ENCODE measurements at places on chromosomes 6 and 20.

- H3K4me1 ChIP-seq, result peaks cover 16% of the 10 kb centered on the region
- peak overlapping the region; percentile 4 for H3K27ac ChIP-seq
- H3K36me3 ChIP-seq, result no peaks in the 10 kb centered on the region
Observed at GRCh38 chr6:29631860-29632731, 887 bp downstream of the GABBR1 start.

DNA sequence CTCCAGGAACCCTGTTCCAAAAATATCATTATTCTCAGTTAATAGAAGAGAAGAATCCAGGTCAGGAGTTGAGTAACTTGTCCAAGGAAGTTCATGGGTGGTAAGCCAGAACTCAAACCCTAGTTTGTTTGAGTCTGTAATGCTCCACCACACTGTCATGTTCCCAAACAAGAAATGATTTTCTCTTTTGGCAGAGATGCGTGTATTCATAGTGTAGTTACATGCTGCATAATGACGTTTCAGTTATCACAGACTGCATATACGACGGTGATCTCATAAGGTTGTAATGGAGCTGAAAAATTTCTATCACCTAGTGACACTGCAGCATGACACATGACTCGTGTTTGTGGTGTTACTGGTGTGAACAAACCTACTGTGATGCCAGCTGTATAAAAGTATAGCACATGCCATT is 102.6 kb downstream of the TULP4 start:
- peaks cover 3% of the 10 kb centered on the region for H3K4me1 ChIP-seq
- H3K27ac ChIP-seq, result peak overlapping the region; percentile 11
- no peak overlapping the region for H3K4me3 ChIP-seq
- DNase-seq, result no peak
- no peaks in the 10 kb centered on the region for H3K36me3 ChIP-seq

GRCh38 chr6:125307964-125308615 is 6.3 kb upstream of the HDDC2 start:
- no peak overlapping the region for H3K4me3 ChIP-seq
- H3K36me3 ChIP-seq, result no peaks in the 10 kb centered on the region
- H3K27ac ChIP-seq, result peak overlapping the region; percentile 64
- DNase-seq, result no peak
- no peaks in the 10 kb centered on the region for H3K27me3 ChIP-seq

- H3K4me3 ChIP-seq, result no peak overlapping the region
- H3K36me3 ChIP-seq, result no peaks in the 10 kb centered on the region
- no peaks in the 10 kb centered on the region for H3K4me1 ChIP-seq
- no peak overlapping the region for H3K27ac ChIP-seq
Observed at GRCh38 chr20:35571555-35571954, 29.7 kb downstream of the ERGIC3 start.

DNA sequence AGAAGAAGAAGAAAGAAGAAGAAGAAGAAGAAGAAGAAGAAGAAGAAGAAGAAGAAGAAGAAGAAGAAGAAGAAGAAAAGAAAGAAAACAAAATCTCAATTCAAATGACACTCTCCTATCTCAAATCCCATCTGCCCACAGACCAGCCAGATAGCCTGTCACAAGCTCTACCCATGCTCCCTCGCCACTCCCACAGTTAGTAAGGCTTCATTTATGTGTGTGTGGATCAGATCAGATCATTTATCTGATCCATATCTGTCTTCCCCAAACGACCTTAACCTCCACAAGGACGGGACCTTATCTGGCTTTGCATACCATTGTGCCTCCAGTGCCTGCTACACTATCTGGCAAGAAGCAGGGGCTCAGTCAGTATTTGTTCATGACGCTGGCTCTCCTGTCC is 81.9 kb upstream of the RREB1 start:
- H3K27me3 ChIP-seq, result no peaks in the 10 kb centered on the region
- no peak for DNase-seq
- no peaks in the 10 kb centered on the region for H3K4me1 ChIP-seq

GRCh38 chr6:144588697-144589325 is 303.7 kb downstream of the UTRN start:
- no peaks in the 10 kb centered on the region for H3K4me1 ChIP-seq
- no peaks in the 10 kb centered on the region for H3K27me3 ChIP-seq
- H3K27ac ChIP-seq, result no peak overlapping the region
- H3K36me3 ChIP-seq, result no peaks in the 10 kb centered on the region
- DNase-seq, result no peak

DNA sequence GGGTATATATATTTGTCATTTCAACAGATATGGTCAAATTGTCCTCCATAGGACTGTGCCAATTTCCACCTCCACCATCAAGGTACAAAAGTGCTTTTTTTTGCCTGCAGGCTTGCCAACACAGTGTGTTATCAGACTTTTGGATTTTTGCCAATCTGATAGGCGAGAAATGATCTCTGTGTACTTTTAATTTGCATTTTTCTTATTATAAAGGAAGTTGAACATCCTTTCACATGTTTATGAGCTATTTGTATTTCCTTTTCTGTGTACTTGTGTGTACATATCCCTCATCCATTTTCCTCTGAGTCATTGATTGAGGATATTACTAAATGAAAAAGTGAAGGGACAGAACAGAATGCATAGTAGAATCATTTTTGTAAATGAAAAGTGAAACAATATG is 39.0 kb upstream of the PTPN1 start:
- H3K4me3 ChIP-seq, result no peak overlapping the region
- no peak for DNase-seq
- H3K36me3 ChIP-seq, result no peaks in the 10 kb centered on the region
- peaks cover 8% of the 10 kb centered on the region for H3K4me1 ChIP-seq
- H3K27ac ChIP-seq, result no peak overlapping the region

DNA sequence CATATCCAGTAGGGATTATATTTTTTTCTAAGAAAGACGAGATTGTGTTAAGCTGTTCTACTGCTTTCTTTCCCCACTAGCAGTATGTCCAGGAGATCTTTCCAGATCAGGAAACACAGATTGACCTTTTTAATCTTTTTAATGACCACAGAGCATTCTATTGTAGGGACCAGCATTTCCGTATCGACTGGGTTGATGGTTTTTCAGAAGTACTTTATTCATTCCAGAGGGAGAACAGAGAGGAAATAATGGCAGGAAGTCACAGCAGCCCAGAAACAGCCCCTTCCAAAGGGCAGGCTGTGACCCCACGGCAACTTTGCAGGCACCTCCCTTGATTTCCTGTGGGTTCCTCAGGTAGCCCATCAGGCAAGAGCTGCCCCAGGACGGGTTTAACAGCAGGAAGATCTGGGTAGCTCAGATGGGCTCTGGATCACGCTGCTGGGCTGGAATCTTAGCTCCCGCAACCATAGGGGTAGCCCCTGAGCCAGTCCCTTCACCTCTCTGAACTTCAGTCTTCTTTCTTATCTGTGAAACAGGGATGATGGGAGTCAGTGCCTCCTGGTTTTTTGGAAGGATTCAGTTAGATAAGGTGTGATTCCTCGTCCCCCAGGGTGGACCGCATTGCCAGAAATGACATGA is 23.8 kb upstream of the CHMP4B start:
- H3K27me3 ChIP-seq, result no peaks in the 10 kb centered on the region
- H3K4me3 ChIP-seq, result no peak overlapping the region
- DNase-seq, result peak; percentile 36
- H3K36me3 ChIP-seq, result no peaks in the 10 kb centered on the region

GRCh38 chr6:106745824-106746582 is 116.6 kb downstream of the QRSL1 start:
- H3K27ac ChIP-seq, result no peak overlapping the region
- H3K27me3 ChIP-seq, result no peaks in the 10 kb centered on the region

DNA sequence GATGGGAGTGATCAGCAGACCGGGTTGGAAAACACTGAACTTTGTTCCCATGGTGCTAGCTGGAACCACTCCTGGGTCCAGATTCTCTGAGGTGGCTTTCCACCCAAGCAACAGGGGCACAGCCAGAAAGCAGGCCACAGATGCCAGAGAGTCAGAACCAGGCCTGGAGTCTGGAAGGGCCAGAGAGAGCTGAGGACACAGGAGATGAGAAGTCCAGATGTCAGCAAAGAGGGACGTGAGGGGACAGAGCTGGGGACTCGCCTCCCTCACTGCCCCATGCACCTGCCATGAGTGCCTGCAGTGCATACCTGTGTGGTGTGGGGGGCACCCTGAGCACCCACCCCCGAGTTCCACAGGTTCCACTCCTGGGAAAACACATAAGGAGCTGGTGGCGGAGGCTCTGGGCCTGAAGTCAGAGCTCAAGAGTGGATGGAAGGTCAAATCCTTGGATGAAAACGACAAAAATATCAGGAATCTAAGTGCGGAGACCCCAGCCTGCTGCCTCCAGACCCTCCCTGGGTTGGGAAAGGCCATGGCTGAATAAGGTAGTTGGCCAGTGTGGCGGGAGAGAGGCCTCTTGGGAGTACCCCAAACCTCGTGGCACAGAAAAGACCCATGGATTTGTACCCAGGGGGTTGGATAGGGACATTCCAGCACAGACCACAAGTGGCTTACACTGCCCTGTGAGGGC is 224.2 kb downstream of the SYNDIG1 start:
- H3K4me3 ChIP-seq, result no peak overlapping the region
- no peak overlapping the region for H3K27ac ChIP-seq
- peaks cover 2% of the 10 kb centered on the region for H3K27me3 ChIP-seq
- no peaks in the 10 kb centered on the region for H3K4me1 ChIP-seq

DNA sequence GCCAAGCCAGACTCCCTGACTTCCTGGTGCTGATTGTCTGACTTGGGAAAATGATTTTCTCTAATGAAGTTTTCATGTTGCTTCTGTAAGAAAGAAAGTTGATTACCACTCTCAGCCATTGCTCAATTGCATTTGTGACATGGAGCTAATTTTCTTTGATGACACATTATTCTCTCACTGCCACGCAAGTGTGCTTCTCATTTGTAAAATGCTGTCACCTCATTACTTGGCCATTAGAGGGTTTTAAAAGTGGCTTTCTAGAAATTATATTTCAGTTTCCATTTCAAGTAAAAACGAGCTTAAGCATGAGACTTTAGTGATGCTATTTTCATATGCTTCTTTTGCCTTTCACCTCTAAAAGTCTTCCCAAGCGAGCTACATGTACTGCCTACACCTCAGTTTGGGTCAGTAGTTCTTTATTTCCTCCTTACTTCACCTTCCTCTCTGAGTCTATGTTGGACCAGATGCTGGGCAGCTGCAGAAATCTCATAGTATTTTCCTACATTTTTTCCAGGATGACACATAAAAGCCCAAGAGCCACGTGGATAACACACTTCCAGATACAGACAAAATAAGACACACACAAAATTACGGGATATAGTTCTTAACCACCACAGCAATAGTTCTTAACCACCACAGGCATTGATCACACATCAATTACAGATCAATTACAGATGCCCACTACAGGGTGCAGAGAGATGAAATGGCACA is 6.3 kb upstream of the FAM210B start:
- no peak overlapping the region for H3K4me3 ChIP-seq
- no peaks in the 10 kb centered on the region for H3K27me3 ChIP-seq
- H3K4me1 ChIP-seq, result no peaks in the 10 kb centered on the region
- H3K36me3 ChIP-seq, result no peaks in the 10 kb centered on the region

- peaks cover 13% of the 10 kb centered on the region for H3K27me3 ChIP-seq
- H3K4me1 ChIP-seq, result no peaks in the 10 kb centered on the region
- no peak within 1 kb of the TSS for H3K27ac ChIP-seq
- H3K36me3 ChIP-seq, result no peaks in the 10 kb centered on the region
- DNase-seq, result no peak
- peak within 1 kb of the TSS; percentile 30 for H3K4me3 ChIP-seq
Observed at GRCh38 chr20:9514461-9515213, at the start of gene LAMP5. LAMP5 (plus strand) TSS chr20:9514590; CDS start chr20:9514853, 263 bp downstream.

DNA sequence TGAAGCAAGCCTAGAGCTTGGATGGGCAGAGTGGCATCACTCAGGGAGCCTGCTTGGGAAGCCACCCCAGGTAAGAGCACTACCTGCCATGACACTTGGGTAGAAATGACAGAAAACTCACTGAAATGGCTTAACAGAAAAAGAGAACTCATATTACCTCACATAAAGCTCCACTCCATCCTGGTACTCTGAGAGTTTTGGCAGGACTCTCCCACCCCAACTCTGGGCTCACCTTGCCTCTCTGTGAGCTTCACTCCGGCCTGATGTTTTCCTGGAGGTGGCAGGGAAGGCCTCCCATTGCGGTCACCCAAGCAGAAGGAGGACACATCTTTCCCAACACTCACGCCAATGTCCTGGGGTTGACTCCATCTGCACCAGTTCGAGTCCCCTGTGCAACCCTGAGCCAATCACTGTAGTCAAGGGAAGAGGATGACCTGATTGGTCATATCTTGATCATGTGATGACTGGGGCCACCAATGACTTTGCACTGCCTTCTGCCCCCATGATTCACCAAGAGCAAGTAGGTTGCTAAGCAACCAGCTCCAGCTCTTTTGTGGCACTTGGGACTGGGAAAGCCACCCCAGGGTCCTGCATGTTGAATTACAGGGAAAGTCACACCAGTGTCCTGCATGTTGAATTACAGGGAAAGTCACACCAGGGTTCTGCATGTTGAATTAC is 446.1 kb upstream of the SULF2 start:
- H3K4me1 ChIP-seq, result no peaks in the 10 kb centered on the region
- H3K27me3 ChIP-seq, result no peaks in the 10 kb centered on the region
- H3K4me3 ChIP-seq, result no peak overlapping the region
- H3K27ac ChIP-seq, result no peak overlapping the region

DNA sequence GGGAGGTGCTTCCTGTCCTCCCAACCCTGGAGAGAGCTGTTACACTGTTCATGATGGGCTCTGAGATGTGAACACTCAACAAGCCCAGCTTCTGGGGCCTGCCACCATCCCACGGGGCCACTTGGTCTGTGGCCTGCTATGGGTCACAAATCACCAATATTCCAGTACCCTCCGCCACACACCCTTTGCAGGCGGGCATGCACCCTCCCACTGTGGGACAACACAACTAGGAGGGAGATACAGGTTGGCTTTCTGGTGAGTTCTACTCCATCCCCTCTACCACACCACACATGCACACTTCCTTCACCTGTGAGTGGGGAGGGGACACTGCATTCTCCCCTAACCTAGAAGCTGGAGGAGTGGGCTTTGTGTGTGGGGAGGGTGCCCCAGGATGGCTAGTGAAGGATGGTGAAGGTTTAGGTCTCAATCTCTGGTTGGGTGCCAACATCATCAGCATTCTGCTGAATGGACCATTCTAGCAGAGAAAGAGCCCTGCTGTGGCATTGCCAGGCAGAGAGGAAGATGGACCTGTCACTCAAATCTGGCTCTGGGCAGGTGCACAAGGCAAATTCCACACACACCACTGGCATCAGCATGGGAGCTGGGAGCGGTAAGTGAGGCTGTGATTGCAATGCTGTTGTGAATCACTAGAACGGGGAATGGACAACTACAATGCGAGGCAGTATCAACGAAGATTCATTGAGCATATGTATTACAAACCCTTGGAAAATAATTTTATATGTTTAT is 175.1 kb downstream of the THBS2 start:
- no peak overlapping the region for H3K4me3 ChIP-seq
- no peaks in the 10 kb centered on the region for H3K27me3 ChIP-seq
- H3K36me3 ChIP-seq, result no peaks in the 10 kb centered on the region
- no peaks in the 10 kb centered on the region for H3K4me1 ChIP-seq

DNA sequence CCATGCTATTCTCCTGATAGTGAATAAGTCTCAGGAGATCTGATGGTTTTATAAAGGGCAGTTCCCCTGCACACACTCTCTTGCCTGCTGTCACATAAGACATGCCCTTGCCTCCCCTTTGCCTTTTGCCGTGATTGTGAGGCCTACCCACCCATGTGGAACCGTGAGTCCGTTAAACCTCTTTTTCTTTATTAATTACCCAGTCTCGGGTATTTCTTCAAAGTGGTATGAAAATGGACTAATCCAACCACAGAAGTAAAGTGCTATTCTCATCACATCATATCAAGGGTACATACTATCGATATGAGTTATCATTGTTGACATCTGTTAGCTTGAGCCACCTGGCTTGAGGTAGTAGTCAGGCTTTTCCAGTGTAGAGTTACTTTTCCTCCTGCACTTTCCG is 2.3 kb downstream of the MANBAL start:
- H3K27ac ChIP-seq, result no peak overlapping the region
- no peaks in the 10 kb centered on the region for H3K27me3 ChIP-seq
- no peak for DNase-seq

- no peak for DNase-seq
- no peak overlapping the region for H3K27ac ChIP-seq
- H3K36me3 ChIP-seq, result no peaks in the 10 kb centered on the region
- no peaks in the 10 kb centered on the region for H3K27me3 ChIP-seq
Observed at GRCh38 chr20:61955668-61956395, 109.8 kb downstream of the TAF4 start.
